ENCODE measurements at places on chromosomes 16 and 17. TPM values are rescaled to one million over a fixed set of nuclear protein-coding genes. Genes with fewer than 3 reads are reported as not detected.

LRRC75A gene
- 0.13 TPM for total RNA-seq

IL34 gene
- 0.58 TPM for total RNA-seq

SGCA gene
- 1.0 TPM for total RNA-seq

OR4D1 gene
- total RNA-seq: not detected

KRT27 gene
- not detected for total RNA-seq

EMC6 gene
- total RNA-seq: 26.6 TPM

KRTAP3-2 gene
- not detected for total RNA-seq
